ENCODE measurements at places on chromosomes 7 and 10. TPM values are rescaled to one million over a fixed set of nuclear protein-coding genes. Genes with fewer than 3 reads are reported as not detected.

- DNase-seq: no peak
These were observed 18.3 kb upstream of the GNAT3 start for GRCh38 chr7:80530136-80530535.

MGAM2 gene
- not detected for total RNA-seq

DNA sequence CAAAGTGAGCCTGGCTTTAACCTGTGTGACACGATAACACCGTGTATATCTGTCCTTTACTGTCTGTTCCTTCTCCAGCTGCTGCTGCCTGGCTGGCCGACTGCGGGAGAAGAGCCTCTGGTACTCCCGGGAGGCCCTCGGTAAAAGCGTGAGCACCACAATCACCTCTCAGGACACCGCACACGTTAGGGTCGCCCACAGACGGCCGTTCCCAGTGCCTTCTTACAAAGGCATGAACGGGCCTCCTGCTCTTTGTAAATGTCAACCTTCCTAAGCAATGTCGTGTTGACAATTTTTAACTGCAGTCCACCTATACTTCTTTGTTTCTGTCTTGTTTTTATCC, 177.6 kb downstream of the DIP2C start:
- DNase-seq: no peak

DNA sequence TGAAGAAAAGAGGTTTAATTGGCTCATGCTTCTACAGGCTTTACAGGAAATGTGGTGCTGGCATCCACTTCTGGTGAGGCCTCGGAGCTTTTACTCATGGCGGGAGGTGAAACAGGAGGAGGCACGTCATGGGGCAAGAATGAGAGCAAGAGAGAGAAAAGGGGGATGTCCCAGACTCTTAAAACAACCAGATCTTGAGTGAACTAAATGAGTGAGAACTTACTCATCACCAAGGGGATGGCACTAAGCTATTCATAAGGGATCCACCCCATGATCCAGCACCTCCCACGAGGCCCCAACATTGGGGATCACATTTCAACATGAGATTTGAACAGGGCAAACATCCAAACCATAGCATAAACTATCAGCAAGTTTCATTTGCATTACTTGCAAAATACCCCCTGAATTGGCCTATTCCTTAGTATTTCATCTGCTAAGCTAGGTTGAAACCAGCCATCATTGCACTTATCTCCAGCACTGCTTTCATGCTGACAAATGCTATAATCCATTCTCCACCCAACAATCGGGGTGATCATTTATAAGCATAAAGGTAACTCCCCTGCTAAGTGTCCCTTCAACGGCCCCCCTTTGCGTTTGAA, 179.0 kb downstream of the NOC3L start:
- DNase-seq: no peak

All from activated naive CD8-positive, alpha-beta T cell treated with anti-CD3 and anti-CD28 coated beads for 36 hours (primary cell).